G401 (cell line): ENCODE measurements at places on chromosomes 2 and 18. TPM values are rescaled to one million over a fixed set of nuclear protein-coding genes. Genes with fewer than 3 reads are reported as not detected.

CCL20 gene
- total RNA-seq: not detected in 2 replicates

GPR39 gene
- 0.44 TPM in 1 of 2 replicates, not detected in the other for total RNA-seq

TMEM37 gene
- total RNA-seq: 0.37 and 3.1 TPM in 2 replicates

COPS7B gene
- 60.0 and 96.3 TPM in 2 replicates for total RNA-seq

ACVR1C gene
- not detected in 2 replicates for total RNA-seq

SERPINB10 gene
- total RNA-seq: not detected in 2 replicates

SPP2 gene
- total RNA-seq: not detected in 2 replicates

SERPINB12 gene
- not detected in 2 replicates for total RNA-seq

DNA sequence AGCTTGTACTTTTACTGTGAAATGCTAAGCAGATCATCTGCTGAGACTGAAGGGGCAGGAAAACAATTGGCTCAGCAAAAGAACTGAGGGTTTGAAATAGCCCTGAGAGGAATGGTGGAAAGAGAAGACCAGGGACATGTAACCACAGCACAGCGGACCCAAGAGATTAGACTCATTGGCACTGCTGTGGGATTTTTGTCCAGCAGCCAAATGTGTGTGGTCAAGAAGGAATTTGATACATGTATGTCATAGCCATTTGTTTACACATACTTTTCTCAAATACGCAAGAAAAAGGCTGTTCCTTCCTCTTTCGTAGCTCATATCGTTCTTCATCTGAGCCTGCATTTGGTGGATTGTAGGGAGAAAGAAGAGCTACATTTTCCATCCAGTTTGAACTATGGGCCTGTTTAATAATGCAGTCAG lies 73.8 kb downstream of the TRABD2A start:
- no peak for DNase-seq

- DNase-seq: no peak
These were observed 23.1 kb downstream of the STARD7 start for GRCh38 chr2:96185516-96185915.

DNA sequence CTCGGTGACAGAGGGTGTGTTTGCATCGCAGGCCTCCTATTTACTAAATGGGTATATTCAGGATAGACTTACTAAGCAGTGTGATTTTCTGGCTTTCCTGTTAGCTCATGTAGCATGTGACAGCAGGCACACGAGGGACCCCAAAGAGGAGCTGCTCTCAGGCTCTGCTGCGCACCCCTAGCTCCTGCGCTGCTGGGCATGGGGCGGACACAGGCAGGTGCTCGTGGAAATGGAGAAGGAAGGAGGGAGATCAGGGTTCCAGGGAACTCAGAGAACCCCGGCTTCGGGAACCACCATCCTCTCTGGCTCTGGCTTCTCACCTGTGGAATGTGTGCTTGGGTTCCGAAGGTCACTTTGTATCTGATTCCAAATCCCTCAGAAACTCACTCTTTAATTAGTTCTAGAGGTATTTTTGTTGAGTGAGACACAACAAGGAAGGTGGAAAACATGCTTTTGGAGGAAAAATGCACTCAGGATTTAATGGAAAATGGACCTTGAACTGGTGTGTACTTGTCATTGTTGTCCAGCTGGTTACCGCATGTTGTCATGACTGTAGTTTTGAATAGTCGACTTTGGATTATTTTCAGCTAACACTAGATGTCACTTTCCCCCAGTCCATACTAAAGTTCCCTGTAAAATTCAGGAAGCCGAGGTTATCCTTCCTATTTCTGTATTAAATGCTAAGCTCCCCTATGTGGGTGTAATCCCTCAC lies 3.5 kb downstream of the SNTG2 start:
- no peak for DNase-seq

DNA sequence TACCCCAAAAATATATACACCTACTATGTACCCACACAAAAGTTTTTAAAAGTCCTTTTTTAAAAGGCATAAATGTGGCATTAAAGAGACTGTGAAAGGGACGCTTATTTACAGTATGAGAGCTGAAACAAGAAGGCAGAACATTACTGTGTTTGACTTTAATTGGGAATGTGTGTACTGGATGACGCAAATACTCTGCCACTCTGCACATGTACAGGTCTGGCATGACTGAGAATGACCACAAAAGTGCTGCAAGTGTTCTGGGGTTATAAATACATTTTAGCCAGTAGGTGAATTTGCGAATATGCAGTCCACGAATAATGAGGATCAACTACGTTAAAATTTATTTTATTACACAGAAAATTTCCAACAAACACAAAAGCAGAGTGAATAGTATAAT lies 11.4 kb downstream of the DARS1 start:
- DNase-seq: no peak

DNA sequence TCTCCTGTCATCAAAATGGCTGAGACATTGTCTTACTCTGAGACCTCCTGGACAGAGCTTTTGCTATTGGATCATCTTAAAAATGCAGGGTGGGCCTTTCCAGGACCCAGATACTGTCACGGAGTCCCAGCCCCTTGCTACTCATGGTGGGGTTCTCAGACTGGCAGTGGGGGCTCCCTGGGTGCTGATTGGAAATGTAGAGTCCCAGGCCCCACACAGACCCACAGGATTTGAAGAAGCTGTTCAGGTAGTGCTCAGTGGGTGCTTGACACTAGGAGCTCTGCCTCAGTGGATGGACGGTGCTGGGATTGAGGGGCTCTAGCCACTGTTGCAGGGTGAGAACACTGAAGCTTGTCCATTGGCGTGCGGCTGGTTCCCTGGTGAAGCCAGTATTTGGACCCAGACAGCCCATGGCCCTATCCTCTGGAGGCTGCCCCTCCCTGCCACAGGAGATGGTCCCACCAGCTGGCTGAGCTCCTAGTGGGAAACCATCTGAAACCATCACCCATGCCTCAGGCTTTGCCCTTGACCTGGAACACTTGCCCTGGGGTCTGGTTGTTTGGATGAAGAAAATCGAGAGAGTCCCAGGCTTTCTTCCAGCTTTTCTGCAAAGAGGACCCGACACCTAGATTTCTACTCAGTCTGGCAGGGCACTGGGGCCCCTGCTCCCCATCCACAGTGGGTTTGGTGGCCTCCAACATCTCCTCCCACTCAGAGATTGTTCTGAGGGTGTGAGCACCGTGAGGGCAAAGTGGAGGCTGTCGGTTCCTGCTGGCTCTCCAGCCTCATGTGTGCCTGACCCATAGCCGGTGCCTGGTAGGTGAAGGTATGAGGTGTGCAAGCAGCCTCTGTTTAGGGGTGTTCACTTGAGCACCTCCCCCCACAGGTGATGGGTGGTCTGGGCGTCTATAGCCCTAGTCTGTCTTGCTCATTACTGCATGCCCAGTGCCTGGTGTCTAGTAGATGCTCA lies 30.1 kb downstream of the MROH2A start:
- DNase-seq: no peak

- no peak for DNase-seq
These were observed 929.5 kb downstream of the ERBB4 start for GRCh38 chr2:211609127-211609526.

- DNase-seq: no peak
These were observed 15.0 kb upstream of the MAT2A start for GRCh38 chr2:85523903-85524335.

DNA sequence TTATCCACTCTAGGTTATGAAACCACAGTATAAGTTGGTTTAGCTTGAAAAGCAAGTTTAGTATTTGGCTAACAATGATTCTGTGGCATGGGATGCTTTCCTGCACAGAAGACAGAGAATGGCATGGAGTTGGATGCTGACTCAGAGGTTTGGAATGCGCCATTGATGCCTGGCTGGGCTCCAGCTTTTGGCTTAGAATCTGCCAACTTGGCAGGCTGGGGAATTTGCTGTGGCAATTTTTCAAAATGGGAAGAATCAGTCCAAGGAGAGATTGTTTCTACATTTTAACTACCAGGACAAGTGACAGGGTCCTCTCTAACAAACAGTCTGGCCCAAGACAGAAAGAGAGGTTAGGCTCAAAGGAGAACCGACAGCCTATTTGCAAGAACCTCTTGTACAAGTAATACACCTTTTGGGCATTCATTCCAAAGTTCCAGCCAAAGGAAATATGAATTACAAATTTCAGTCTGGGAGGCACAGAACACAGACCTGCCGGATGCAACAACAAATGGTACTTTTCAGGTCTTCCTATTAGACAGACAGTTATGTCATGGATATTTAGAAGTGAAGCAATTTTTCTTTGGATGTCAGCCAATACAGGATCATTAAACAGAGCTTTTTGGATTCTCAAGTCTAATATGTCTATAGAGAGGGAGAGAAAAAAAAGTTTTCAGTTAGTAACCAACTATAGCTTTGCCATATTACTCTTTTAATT lies 1027.7 kb downstream of the TMEM182 start:
- DNase-seq: peak; percentile 30

GRCh38 chr2:1731963-1732768 lies 12.1 kb downstream of the PXDN start:
- no peak for DNase-seq

GRCh38 chr2:238999291-238999741 lies 151.4 kb downstream of the TWIST2 start:
- DNase-seq: no peak

DNA sequence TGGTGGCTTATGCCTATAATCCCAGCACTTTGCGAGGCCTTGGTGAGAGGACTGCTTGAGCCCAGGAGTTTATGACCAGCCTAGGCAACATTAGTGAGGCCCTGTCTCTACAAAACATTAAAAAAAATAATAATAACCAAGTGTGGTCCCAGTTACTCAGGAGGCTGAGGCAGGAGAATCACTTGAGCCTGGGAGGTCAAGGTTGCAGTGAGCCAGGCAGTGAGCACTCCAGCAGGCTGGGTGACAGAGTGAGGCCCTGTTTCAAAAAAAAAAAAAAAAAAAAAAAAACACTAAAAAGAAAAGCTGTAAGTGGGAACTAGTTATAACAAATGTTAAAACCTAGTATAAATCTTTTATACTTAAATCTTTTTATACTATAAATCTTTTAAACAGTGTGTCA lies 146.2 kb upstream of the ITGA4 start:
- DNase-seq: no peak

DNA sequence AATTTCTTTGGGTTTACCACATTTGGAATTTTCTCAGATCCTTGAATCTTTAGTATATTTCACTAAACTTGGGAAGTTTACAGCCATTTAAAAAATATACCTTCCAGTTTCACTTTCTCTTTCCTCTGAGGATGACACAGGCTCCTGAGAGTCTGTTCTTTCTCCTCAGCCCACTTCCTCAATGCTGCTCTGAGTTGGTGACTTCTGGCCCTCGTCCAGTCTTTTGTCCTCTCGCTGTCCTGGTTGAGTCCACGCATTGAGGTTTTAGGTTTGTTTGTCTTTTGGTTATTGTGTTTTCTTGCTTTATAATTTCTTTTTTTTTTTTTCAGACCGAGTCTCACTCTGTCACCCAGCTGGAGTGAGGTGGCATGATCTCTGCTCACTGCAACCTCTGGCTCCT lies 40.7 kb upstream of the GALR1 start:
- DNase-seq: no peak
